ENCODE measurements at places on chromosomes 13 and 19.

- DNase-seq: no peak
Measured at GRCh38 chr13:77580748-77581147, 45.2 kb downstream of the SCEL start.

DNA sequence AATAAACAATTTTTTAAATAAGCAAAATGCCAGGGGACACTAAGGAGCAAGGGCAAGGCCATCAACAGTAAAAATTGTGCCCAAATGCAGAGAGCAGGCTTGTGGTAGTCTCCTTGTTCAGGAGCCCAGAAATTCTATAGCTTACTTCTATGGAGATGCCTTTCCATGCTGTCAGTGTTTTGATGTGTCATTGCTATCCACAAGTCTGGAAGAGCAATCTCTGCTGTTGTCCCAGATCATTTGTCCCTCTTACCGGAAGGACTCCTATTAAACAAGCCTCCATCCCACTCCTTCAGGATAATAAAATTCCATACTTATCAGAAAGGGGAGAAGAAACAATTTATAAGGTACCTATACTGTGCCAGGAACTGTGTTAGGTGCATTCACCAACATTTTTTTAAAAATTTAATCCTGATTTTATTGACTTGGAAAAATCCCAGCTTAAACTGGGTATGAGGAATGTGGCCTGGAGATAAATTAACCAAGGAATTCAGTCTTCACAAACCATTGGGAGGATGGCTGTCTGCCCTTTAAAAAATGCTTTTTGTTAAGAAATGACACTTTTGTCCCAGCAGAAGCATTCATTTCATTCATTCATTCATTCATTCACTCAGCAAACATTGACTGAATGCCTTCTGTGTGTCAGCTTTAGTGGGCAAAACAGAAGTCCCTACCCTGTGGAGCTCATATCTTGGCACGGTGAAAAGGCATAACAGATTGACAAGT lies 26.8 kb upstream of the CYSLTR2 start:
- no peak for DNase-seq

- peak; percentile 65 for DNase-seq
Measured at GRCh38 chr19:43651758-43652545, 12.3 kb upstream of the CADM4 start.

DNA sequence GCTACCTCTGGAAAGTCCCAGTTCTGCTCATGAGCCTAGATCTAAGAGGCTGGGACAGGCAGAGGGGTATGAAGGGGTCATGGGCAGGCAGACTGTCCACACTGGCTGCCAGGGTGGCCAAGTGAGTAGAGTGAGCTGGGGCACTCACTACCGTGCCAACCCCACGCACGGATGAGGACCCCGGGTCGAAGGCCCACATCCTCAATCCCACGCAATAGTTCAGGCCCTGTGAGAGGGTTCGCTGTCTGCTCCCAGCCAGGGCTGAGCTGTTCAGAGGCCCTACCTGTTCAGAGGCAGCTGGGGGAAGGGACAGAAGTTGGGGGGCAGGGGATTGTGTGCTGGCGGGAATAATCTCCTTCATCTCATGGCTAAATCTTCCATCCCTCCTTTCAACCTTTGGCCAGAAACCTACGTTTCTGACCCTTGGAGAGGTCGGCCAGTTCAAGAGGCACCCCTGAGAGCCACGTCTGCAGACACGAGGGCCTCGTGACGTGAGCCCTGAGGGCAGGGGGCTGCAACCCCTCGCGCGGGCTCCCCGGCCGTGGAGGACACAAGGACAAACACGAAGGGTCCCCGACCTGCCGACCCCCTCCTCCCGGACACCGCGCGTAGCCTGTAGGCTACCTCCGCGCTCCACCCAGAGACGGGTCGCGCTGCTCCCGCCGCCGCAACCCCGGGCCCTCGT lies 1.0 kb upstream of the RPS5 start:
- peak; percentile 63 for DNase-seq

DNA sequence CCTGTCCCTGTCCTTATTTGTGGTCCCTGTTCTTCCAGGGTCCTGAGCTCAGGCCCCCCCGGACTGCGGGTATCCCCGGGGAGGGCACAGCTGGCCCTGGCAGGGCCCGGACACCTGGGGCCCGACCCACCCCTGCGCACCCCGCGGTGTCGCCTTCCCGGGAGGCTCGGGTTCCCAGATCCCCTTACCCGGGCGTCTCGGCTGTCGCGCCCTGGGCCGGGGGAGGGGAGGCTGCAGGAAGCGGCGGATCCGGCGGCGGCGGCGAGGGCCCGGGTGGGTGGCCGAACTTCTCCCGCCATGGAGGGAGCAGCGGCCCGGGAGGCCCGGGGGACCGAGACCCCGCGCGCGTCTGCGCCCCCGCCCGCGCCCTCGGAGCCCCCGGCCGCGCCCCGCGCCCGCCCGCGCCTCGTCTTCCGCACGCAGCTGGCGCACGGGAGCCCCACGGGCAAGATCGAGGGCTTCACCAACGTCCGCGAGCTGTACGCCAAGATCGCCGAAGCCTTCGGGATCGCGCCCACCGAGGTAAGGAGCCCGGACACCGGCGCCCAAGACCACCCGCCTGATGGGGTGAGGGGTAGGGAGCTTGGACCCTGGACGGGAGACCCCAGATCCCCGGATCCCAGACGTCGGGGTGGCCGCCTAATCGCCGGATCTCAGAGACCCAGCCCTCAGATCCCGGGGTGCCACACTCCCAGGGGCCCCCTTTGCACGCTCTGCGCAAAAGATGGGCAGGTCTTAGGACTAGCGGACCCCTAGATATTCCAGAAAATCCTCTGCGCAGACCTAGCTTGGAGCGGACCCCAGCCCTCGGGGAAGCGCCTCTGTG lies at the start of gene GIPC3:
Gene GIPC3 (plus strand): TSS at position 178 of the 826 bp plus-strand sequence. CDS start 120 bp downstream, at position 298.
- no peak for DNase-seq

DNA sequence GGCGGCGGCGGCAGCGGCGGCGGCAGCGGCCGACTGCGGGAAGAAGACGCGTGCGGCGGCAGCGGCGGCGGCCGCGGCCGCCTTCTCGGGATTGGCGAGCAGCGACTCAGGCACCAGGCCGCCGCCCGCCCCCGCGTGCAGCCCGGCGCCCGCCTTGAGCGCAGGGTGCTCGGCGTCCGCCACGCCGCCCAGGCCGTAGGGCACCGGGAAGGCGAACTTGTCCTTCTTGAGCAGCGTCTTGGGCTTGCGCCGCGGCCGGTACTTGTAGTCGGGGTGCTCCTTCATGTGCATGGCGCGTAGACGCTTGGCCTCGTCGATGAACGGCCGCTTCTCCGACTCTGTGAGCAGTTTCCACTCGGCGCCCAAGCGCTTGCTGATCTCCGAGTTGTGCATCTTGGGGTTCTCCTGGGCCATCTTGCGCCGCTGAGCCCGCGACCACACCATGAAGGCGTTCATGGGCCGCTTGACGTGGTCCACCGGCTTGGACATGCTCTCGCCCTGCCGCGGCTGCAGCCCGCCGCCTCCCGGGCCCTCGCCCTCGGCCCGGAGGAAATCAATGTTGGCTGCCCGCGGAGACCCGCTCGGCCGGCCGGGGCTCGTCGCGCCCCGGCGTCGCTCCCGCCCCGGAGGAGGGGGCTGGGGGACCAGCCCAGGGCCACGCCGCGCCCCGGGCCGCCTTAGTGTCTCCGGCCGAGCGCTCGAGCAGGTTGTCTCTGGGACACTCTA lies 621 bp downstream of the SOX21 start:
- DNase-seq: peak; percentile 64

- no peak for DNase-seq
Measured at GRCh38 chr19:35559781-35560180, 3.7 kb downstream of the ATP4A start.

- no peak for DNase-seq
Measured at GRCh38 chr13:64725492-64725891, 2504.6 kb downstream of the PCDH9 start.

- no peak for DNase-seq
Measured at GRCh38 chr13:110700641-110701040, 5.3 kb downstream of the CARS2 start.

GRCh38 chr19:40191836-40192646 lies 815 bp downstream of the MAP3K10 start:
- peak; percentile 42 for DNase-seq

GRCh38 chr13:102798581-102799425 lies at the start of the genes BIVM and POGLUT2:
TSS of gene BIVM (plus strand) at chr13:102799119. CDS start at chr13:102807268, 8,149 bp downstream.
TSS of gene POGLUT2 (minus strand) at chr13:102798976. CDS start at chr13:102798670, 306 bp downstream.
- peak; percentile 90 for DNase-seq

- no peak for DNase-seq
Measured at GRCh38 chr19:33731881-33732280, 64.8 kb upstream of the KCTD15 start.

- peak; percentile 70 for DNase-seq
Measured at GRCh38 chr13:30865123-30866049, 40.7 kb upstream of the MEDAG start.

Measured in activated T-cell treated with anti-CD3 and anti-CD28 coated beads, Interleukin-2, amount 50 U/mL, for 48 hours (primary cell).